ENCODE measurements at places on chromosomes 1 and 21.

DNA sequence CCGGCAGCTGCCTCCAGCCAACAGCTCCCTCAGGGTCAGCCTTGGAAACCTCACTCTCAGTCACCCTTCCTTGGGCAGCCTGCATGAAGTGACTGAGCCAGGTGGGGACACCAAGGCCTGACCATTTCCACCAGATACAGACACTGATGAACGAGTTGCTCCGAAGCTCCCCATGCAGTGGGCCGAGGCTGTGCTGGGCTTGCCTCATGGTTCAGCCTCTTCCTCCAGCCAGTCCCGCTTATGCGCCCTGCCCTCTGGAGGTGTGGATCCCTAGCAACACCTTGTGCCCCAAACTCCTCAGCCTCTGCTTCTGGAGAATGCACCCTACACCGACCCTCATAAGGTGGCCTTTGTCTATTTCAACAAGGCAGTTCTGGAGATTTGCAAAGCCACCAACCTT is 236.0 kb downstream of the RRAGC start:
- no peak for DNase-seq

GRCh38 chr21:46559291-46559983 is 45.4 kb downstream of the S100B start:
- peak; percentile 36 for DNase-seq

DNA sequence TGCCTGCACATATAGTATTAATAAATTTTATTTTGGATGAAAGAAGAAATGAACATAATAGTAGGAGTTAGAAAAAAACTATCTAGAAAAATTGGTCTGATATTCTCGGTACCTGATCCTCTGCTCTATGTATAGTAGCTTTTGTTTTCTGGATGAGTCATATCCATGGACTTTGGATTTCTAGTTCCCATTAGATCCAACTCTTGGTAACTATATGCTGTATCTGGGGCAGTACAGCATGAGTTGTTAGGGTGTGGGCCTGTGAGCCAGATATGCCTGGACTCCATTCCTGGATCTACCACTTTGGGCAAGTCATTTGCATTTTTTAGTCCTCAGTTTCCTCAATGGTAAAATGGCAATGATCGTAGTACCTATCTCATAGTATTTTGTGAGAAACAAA is 372.2 kb upstream of the PKN2 start:
- DNase-seq: no peak

GRCh38 chr21:33070744-33070997 is 730 bp downstream of the OLIG1 start:
- DNase-seq: no peak

DNA sequence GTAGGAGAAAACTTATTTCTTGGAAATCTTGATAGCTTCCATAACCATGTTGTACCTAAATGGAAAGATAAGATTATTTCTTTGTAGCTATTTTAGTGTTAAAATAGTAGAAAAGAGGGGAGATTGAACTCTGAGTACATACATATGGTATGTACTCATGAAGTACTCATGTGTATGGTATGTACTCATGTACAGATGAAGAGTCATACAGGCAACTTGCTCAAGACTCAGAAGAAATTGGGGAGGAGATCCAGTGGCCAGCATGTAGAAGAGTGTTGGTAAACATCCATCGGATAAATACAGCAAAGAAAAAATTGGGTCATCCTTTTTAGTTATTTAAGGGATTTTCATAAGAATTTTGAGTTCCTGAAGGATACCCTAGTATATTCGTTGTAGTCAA is 29.0 kb downstream of the MDM4 start:
- no peak for DNase-seq

GRCh38 chr21:44749116-44749758 is 37.9 kb upstream of the TSPEAR start:
- no peak for DNase-seq

GRCh38 chr1:10895621-10896020 is 99.2 kb upstream of the CASZ1 start:
- no peak for DNase-seq

- DNase-seq: no peak
These were observed 678.4 kb upstream of the ADAMTS5 start for GRCh38 chr21:27645285-27645684.

GRCh38 chr21:42220138-42220701 is 1.3 kb downstream of the ABCG1 start:
- DNase-seq: peak; percentile 69

DNA sequence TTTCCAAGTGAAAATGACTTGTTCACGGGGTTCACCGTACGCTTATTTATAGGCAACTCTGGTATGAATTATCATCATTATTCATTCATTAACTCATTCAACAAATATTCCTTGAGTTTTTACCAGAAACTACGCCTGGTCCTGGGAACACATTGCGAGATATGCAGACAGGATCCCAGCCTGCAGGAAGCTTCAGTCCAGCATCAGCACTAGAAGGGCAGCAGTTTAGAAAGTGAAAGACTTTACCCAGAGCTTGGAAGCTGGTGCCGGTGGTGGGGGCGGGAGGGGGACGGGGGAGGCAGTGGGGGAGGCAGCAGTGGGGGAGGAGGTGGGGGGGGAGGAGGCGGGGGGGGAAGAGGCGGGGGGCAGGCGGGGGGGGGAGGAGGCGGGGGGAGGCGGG is 55.9 kb downstream of the SETD4 start:
- no peak for DNase-seq

- DNase-seq: no peak
These were observed 13.0 kb upstream of the COL18A1 start for GRCh38 chr21:45391743-45392572.

DNA sequence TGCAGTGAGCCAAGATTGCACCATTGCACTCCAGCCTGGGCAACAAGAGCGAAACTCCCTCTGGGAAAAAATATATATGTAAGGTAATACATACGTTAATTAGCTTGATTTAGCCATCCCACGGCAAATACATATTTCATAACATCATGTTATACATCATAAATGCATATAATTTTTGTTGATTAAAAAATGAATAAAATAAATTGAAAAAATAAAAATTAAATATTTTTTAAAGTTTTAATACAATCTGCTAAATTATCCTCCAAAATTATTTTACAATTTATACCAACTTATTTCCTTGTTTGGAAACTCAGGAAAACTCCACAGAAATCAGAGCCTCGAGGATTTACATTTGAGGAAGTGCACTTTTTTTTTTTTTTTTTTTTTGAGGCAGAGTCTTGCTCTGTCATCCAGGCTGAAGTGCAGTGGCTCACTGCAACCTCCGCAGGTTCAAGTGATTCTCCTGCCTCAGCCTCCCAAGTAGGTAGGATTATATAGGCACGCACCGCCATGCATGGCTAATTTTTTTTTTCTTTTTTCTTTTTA is 12.6 kb upstream of the IPO9 start:
- DNase-seq: no peak

DNA sequence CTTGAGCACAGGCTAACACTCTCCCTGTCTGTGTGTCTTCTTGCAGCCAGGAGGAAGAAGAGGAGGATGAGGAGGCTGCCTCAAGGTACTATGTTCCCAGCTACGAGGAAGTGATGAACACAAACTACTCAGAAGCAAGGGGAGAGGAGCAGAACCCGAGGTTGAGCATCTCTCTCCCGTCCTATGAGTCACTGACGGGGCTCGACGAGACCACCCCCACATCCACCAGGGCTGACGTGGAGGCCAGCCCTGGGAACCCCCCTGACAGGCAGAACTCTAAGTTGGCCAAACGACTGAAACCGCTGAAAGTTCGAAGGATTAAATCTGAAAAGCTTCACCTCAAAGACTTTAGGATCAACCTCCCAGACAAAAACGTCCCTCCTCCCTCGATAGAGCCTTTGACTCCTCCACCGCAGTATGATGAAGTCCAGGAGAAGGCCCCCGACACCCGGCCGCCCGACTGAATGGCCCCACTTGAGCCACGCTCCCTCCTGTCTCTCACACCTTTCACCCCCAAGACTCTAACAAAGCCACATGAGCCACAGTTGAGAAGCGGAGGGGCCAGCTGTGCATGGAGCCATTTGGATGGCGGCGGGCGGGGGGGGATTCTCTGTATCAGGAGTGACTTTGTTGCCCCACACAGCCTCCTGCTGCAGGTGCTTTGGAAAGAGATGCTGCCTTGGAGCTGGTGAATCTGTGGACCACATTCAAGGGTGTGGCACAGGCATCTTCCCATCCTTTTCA is 27.6 kb upstream of the FHAD1 start:
- no peak for DNase-seq

- no peak for DNase-seq
These were observed 132.1 kb downstream of the DNM3 start for GRCh38 chr1:171973421-171973820.
